Endodermal cell (in vitro differentiated cells): ENCODE measurements at places on chromosomes 11 and 22. TPM values are rescaled to one million over a fixed set of nuclear protein-coding genes. Genes with fewer than 3 reads are reported as not detected.

DNA sequence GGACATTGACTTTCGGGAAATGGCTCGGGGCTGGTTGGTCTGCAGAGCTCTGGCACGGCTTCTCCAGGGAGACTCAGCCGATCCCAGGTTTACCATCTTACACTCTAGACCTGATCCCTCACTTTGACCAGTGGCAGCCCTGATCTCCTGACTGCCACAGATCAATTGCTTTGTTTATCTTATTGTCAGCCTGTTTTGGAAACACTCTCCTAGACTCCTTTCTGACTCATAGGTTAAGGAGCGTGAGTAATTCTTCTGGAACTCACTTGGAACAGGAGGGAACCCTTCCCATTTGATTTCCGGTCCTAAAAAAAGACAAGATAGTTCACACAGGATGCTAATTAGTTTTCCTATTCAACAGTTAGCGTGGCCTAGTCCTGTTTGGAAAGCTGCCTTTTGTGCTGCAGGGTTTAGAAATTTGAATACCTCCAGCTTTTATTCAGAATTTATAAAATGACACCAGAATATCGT, 16.0 kb upstream of the BMAL1 start:
- no peaks in the 10 kb centered on the region for H3K36me3 ChIP-seq
- no peak overlapping the region for H3K27ac ChIP-seq
- peak; percentile 47 for DNase-seq
- no peak overlapping the region for H3K4me3 ChIP-seq

DNA sequence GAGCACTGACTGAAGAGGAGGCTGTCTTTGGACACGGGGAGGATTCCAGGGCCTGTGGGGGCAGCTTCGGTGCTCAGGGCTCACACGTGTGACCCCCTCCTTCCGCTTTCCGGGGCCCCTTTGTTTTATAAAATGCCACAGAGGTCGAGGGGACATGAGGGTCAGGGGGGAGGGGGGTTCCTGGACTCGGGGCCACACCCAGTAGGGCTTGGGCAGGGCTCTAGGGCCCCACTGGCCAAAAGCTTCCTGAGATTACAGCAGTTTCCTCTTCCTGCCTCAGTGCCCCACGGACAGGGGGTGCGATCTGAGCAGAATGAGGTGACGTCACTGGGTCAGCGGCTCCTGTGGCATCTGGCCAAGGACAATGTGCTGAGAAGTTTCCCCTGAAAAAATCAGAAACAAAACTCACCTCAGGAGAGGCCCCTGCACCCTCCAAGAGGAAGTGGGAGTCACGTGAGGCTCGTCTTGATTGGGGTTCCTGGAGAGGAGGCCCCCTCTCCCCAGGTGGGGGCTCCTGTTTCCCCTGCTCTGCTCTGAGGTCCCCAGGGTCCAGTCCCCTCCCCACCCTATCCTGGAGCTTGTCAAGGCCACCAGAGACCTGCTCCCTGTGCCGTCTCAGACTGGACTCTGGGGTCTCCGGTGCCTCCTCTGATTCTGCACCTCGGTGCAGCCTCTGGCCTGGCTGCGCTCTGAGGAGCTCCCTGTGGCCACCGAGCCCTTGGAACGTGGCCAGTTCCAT, 6.4 kb upstream of the IFITM3 start:
- no peak for DNase-seq
- no peaks in the 10 kb centered on the region for H3K36me3 ChIP-seq
- H3K4me3 ChIP-seq, result no peak overlapping the region
- no peaks in the 10 kb centered on the region for H3K4me1 ChIP-seq
- no peak overlapping the region for H3K27ac ChIP-seq

- H3K27ac ChIP-seq, result no peak overlapping the region
- no peaks in the 10 kb centered on the region for H3K27me3 ChIP-seq
- DNase-seq, result no peak
- peaks cover 2% of the 10 kb centered on the region for H3K36me3 ChIP-seq
These were observed 41.8 kb downstream of the TIMP3 start for GRCh38 chr22:32843300-32843699.

DNA sequence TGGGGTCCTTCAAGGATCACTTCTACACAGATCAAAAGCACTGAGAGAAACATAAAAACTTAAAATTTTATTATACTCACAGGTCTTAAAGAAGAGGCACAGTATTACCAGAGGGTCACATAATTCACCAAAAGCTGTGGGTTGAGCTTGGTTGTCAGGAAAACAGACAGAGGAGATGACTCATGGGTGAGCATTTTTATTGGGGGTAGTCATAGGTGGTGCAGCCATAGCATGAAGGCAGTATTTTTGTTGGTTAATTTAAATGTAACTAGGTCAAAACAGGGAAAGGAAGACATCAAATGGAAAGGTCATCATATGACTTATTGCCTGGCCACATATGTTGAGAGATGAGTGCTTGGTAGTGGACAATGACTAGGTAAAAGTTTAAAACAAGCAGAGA, 24.2 kb downstream of the OR5B17 start:
- H3K27me3 ChIP-seq, result no peaks in the 10 kb centered on the region
- H3K27ac ChIP-seq, result no peak overlapping the region
- no peak for DNase-seq
- H3K4me3 ChIP-seq, result no peak overlapping the region
- H3K36me3 ChIP-seq, result no peaks in the 10 kb centered on the region

DNA sequence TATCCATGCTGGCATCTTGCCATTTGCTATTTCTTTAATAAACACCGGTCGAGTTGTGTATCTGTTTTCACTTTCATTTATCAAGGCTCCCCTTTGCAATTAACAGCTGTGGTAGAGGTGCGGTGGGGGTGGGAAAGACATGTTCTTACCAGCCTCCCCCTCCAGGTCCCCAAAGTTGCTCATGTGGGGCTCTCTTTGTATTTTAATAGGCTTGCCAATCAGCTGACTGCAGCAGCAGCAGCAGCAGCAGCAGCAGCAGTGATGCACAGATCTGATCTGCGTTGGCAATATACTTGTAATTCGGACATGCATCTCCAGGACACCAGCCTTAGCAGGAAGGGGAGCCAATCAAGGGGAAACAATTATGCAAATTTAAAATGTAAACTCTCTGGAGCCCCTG, 40.3 kb upstream of the E2F8 start:
- H3K27me3 ChIP-seq, result no peaks in the 10 kb centered on the region
- no peak for DNase-seq
- no peak overlapping the region for H3K27ac ChIP-seq

DNA sequence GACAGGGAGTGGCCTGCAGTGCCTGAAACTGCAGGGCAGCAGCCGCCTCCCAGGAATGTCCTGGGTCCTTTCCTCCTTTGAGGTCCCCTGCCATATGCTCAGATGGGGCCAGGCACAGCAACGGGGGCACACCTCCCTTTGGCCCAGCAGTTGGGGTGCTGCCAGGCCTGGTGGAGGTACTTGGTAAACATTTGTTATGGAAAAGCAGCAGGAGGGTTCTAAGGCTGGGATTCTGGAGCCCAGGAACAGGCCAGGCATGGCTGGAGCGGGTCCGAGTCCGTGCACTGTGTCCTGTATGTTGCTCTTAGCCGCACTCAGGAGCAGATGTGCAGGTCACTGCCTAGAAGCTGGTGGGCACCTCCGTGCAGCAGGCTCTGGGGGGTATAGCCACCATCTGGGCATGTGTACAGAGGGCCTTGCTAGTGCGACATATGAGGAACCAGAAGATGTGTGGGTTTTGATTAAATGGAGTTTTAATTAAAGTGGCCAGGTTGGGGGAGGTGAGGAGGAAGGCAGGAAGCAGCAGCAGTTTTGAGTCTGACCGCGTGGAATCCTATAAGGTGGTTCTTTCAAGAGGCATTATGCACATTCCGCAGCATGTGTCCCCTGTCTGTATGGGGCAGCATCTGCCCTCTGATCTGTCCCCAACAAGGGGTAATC, 1.5 kb downstream of the ADORA2A start:
- no peaks in the 10 kb centered on the region for H3K4me1 ChIP-seq
- H3K27ac ChIP-seq, result no peak overlapping the region
- H3K27me3 ChIP-seq, result peaks cover 27% of the 10 kb centered on the region
- no peak for DNase-seq

OR52N4 gene
- not detected in 2 replicates for total RNA-seq

GRCh38 chr11:35964841-35965240, 21.0 kb downstream of the LDLRAD3 start:
- DNase-seq, result no peak
- no peaks in the 10 kb centered on the region for H3K36me3 ChIP-seq
- no peaks in the 10 kb centered on the region for H3K27me3 ChIP-seq
- no peak overlapping the region for H3K4me3 ChIP-seq
- H3K27ac ChIP-seq, result no peak overlapping the region

DNA sequence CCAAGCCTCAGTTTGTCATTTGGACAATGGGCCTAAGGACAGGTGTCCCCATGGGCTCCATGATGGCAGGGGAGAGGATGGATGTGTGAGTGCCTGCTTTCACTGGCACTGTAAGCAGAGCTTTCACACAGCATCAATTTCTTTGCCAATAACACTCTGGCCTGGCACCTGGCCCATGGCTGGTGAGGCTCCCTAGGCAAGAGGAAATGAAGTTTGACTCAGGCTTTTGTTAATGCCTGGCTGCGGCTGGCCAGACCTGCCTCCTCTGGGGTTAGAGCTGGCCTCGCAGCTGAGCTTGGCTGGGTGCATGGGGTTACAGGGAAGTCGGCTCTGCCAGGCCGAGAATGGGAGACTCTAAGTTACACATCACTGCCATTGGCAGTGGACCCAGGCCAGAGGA, 30.0 kb upstream of the SEZ6L start:
- H3K4me3 ChIP-seq, result no peak overlapping the region
- H3K36me3 ChIP-seq, result no peaks in the 10 kb centered on the region
- H3K4me1 ChIP-seq, result no peaks in the 10 kb centered on the region
- H3K27me3 ChIP-seq, result no peaks in the 10 kb centered on the region
- no peak for DNase-seq

MRGPRE gene
- total RNA-seq, result not detected in 2 replicates

CASP5 gene
- not detected in 3 replicates for total RNA-seq

DNA sequence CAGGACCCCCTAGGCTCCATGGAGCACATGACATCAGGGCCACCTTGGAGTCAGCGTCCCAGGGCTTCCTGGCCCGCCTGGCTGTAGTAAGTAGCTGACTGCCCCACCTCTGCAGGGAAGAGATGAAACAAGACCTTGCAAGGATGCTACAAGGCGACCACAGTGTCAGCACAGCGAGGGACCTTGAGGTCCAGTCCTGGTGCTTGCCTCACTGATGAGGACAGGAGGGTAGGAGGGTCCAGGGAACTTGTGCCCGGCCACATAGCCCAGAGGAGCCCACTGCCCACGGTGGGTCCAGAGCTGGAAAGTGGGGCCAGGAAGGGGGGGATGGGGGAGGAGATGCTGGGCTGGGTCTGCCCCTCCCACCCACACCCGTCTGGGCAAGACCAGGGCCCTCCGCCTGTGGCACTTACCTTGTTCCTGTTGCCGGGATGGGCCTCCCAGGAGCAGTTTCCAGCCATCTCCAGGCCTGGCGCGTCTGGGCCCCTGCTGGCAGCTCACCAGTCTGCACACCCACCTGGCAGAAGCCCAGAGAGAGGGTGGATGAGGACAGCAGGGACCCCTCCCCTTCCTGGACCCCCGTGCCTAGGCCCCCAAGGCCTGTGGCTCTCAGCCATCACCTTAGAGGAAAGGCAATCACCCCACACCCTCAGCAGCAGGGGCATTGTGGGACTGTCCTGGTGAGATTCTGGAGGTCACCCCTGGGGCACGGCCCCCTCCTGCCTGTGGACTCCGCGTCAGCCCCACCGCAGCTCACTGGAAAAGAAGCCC, 3.4 kb downstream of the MRGPRF start:
- peak; percentile 44 for DNase-seq
- H3K27ac ChIP-seq, result no peak overlapping the region
- no peak overlapping the region for H3K4me3 ChIP-seq
- H3K27me3 ChIP-seq, result no peaks in the 10 kb centered on the region
- peaks cover 22% of the 10 kb centered on the region for H3K4me1 ChIP-seq

DNA sequence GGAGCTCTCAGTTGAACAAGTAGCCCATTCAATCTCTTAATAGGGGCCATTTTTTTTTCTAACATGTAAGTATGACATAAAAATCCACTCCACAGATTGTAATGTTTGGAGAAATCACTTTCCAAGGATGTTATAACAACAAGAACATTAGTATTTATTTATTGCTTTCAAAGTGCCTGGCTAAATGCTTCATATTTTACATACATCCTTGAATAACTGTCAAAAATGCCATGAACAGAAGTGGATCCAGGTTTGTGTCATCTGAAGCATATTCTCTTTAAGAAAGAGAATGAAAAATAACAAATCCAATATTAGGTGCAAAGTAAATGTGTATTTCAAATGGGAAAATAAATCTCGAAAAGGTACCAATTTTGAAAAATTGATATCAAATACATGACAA, 344.0 kb upstream of the FAT3 start:
- H3K4me1 ChIP-seq, result no peaks in the 10 kb centered on the region
- no peak overlapping the region for H3K4me3 ChIP-seq
- H3K27ac ChIP-seq, result no peak overlapping the region

GRCh38 chr22:42959576-42960509, 55.1 kb downstream of the PACSIN2 start:
- H3K4me1 ChIP-seq, result peaks cover 34% of the 10 kb centered on the region
- DNase-seq, result peak; percentile 51
- no peaks in the 10 kb centered on the region for H3K27me3 ChIP-seq
- H3K4me3 ChIP-seq, result no peak overlapping the region

GRCh38 chr11:74169738-74170458, 904 bp downstream of the C2CD3 start:
- no peak overlapping the region for H3K27ac ChIP-seq
- H3K4me3 ChIP-seq, result peak overlapping the region; percentile 86

GRCh38 chr11:79942090-79942489, 501.3 kb upstream of the TENM4 start:
- H3K4me1 ChIP-seq, result peaks cover 15% of the 10 kb centered on the region
- H3K4me3 ChIP-seq, result no peak overlapping the region
- no peaks in the 10 kb centered on the region for H3K27me3 ChIP-seq
- no peak overlapping the region for H3K27ac ChIP-seq
- DNase-seq, result no peak

DNA sequence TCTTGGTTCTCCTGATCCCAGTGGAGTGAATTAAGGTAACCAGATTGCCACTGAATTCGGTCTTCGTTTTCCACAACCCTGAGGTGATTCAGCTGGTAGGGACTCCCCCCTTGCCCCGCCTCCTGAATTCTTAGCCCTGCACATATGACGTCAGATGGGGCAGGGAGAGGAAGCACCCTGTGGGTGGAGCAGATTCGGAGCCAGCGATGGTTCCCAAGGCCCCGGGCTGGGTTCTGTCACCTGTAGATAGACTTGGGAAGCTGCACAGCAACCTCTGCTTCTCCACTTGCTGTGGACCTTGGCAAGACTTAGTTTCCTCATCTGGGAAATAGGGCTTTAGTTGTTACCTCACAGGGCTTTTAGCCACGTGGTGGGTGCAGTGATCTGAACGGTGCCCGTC, 67.8 kb downstream of the CTTN start:
- H3K4me1 ChIP-seq, result no peaks in the 10 kb centered on the region
- H3K27ac ChIP-seq, result no peak overlapping the region
- peak; percentile 43 for DNase-seq
- H3K36me3 ChIP-seq, result no peaks in the 10 kb centered on the region
